Mammary epithelial cell (primary cell): ENCODE measurements at places on chromosomes 2 and 18. TPM values are rescaled to one million over a fixed set of nuclear protein-coding genes. Genes with fewer than 3 reads are reported as not detected.

GRCh38 chr2:177405029-177405692 lies 12.6 kb downstream of the AGPS start:
- peak; percentile 35 for DNase-seq

The SESTD1 gene
- polyA plus RNA-seq = 24.6 TPM

The CSRNP3 gene
- 0.95 TPM for polyA plus RNA-seq

The KLHL41 gene
- polyA plus RNA-seq = 0.14 TPM

- DNase-seq = no peak
These were observed 35.2 kb downstream of the SKA1 start for GRCh38 chr18:50410008-50410407.
